Head of caudate nucleus (tissue), 42 donors: ENCODE measurements at places on chromosomes 16 and 17.

DNA sequence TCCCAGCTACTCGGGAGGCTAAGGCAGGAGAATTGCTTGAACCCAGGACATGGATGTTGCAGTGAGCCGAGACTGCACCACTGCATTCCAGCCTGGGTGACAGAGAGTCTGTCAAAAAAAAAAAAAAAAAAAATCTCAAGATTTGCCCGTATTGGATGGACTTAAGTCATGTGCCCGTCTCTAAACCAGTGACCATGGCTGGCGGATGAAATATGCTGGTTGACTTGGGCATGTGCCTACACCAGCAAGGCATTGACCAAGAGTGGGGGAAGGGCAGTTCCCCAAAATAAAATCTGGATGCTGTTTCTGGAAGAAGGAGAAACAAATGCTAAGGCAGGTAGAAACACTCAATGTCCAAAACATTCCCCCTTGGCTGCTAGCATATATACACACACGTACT is 21.5 kb upstream of the COL1A1 start:
- DNase-seq = no peak

DNA sequence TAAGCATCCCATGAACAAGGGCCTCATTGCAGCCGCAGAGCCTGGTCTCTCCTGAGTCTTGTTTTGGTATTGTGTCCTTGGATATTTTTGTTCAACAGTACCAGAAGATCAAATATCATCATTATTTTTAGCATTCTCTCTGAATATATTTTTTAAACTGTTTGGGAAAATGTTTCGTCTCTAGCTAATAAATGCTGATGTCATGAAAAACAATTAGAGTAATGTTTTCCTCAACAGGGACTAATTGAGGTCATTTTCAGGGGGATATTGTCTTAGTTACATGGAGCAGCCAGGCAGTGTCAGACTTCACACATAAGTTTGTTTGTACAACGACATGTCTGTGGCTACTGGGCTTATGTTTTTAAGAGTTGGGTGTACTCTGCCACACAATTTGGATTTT is 805.3 kb upstream of the SOX9 start:
- no peak for DNase-seq

GRCh38 chr16:75658175-75658574 is 10.6 kb downstream of the TERF2IP start:
- DNase-seq = no peak

DNA sequence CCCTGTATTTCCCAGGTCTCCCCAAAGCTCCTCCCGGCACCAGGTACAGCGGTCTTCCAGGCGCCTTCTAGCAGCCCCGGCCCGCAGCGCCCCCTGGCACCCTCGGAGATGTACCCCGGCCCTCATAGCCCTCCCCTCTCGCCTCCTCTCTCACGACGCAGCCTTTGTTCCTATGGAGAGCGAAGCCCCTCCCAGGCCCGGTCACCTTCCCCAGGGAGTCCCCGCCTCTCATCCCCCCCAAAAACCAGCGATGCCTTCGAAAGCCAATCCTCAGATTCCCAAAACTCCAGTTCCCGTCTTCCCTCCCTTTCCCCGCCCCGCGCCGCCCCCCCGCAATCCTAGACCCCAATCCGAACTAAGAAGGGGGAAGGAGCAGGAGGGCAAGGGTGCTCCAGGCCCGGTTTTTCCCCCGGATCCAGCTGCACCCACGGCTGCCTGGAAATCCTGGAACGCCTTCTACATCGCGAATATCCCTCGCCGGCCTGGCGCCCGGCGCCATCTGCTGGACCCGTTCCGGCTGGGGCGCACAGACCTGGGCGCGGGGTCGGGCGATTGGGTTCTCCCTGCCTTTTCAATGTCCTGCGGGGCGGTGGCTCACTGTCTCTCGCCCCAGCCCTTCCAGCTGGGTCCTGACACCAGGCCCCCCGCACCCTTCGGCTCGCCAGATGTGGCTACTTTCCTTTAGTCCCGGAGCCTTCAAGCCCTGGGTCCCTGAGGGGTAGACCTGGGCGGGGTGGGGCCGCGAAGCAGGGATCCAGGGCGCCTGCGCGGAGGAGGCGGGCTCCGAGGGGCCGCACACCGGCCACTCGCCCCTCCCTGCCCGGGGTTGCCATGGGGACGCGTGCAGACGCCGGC is at the start of gene DNAH2:
TSS of gene DNAH2 (plus strand) at position 844 of the 855 bp plus-strand sequence. CDS start 1,991 bp downstream, outside the sequence.
- DNase-seq = peak; percentile 85

DNA sequence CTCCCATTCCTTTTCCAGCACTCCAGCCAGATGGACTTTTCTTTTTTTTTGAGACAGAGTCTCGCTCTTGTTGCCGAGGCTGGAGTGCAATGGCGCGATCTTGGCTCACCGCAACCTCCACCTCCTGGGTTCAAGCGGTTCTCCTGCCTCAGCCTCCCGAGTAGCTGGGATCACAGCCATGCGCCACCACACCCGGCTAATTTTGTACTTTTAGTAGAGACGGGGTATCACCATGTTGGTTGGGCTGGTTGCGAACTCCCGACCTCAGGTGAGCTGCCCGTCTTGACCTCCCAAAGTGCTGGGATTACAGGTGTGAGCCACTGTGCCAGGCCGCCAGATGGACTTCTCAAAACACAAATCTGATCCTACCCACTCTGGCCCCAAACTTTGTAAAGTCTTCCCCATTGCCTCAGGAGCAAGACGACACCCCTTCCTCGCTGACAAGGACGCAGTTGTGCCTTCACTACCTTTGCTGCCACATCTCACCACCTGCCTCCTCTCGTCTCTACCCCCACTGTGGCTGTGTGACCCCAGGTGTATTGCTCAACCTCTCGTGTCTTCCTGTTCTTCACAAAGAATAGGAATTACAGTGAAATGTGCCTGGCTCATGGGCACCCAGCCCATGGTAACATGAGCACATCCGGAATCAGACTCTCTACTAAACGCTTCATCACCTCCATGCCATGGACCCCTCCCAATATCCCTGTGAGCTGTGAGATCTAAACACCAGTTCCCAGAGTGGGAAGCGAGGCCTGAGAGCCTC is 3.7 kb upstream of the BANP start:
- no peak for DNase-seq

GRCh38 chr17:65365169-65365568 is 196.3 kb downstream of the AXIN2 start:
- no peak for DNase-seq

- no peak for DNase-seq
Observed at GRCh38 chr16:1639860-1640259, 27.7 kb downstream of the CRAMP1 start.

DNA sequence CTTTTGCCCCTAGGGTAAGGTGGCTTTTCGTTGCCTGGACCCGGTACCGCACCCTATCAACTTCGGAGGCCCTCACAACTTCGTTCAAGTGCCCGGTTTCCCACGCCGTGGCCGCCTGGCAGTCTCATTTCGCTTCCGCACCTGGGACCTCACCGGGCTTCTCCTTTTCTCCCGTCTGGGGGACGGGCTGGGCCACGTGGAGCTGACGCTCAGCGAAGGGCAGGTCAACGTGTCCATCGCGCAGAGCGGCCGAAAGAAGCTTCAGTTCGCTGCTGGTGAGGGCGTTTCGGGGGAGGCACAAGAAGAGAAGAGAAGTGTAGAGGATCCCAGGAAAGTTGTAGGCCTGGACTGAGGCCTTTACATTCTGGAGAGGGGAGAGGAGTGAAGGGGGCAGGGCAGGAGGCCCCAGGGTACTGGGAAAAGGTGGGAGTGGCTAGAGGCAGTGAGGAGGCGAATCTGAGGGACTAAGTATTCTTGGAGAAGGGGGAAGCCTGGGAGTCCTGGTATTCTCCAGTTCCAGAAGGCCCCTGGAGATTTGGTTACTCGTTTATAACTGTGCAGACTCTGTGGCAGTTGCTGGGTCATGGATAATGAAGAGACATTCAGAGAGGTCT is 5.5 kb downstream of the CNTNAP1 start:
- DNase-seq = no peak

DNA sequence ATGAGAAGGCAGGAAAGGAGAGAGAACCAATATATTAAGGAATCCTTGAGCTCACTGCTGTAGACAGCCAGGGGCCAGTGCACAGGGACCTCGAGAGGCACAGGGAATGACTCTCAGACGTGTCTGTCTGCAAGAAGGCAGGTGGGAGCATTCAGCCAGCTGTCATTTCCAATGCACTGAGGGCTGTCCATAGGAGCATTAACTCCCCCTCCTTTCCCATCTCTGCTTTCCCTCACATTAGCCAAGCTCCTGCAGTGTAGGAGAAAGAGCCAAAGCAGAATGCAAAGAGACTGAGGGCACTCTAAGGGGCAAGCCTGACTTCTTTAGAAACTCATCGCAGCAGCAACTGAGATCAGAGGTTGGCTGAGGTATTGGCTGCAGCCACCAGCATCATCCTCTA is 218.3 kb downstream of the CDH13 start:
- DNase-seq = no peak

DNA sequence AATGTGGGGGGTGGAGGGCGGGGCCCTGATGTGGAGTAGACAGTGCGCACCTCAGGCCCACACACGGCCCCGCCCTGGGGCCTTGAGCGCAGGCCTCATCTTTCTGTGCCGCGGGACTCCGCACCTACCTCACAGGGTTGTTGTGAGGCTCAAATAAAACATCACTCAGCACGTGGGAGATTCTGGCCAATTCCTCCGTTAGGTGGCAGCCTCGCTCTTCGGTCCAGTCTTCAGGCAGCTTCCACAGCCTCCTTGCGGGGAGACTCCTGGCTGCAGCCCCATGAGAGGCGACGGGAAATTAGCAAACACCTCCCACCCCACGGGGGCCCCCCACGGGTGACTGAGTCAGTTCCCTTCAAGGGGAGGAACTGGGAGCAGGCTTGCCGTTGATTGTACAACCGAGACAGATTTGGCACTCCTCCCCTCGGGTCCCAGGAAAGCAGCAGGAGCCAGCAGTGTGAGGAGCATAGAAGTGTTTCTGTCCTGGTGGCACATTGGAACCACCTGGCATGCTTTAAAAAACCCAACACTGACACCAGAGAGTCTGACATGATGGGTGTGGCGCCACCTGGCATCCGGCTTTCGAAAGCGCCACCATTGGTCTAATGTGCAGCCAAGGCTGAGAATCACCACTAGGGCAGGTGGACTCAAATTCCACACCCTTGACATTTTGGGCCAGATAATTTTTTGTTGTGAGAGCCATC is 7.6 kb downstream of the MRM1 start:
- peak; percentile 54 for DNase-seq

GRCh38 chr17:35046740-35047283 is 16.7 kb downstream of the RFFL start:
- no peak for DNase-seq

DNA sequence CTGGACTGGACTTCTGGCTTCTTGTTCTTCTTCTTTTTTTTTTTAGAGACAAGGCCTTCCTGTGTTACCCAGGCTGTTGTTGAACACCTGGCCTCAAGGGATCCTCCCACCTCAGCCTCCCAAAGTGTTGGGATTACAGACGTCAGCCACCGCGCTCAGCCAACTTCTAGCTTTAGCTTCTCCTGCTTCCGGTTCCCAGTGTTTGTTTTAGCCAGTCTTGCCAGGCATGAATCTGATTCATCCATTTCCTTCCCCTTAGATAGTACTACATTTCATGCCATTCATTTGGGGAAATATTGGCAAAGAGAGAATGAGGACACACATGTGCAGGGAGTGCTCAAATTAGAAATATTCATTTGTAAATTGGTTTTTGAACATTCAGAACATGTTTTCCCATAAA is 12.1 kb upstream of the NDUFAB1 start:
- no peak for DNase-seq

GRCh38 chr17:683499-684254 is 31.0 kb downstream of the VPS53 start:
- DNase-seq = no peak

- no peak for DNase-seq
Observed at GRCh38 chr16:1575578-1575977, 36.3 kb downstream of the IFT140 start.
